Activated T-cell treated with anti-CD3 and anti-CD28 coated beads, Interleukin-2, amount 50 U/mL, for 48 hours (primary cell): ENCODE measurements at places on chromosomes 16 and 17.

- no peak for DNase-seq
Measured at GRCh38 chr16:74868501-74868900, 93.9 kb upstream of the FA2H start.

DNA sequence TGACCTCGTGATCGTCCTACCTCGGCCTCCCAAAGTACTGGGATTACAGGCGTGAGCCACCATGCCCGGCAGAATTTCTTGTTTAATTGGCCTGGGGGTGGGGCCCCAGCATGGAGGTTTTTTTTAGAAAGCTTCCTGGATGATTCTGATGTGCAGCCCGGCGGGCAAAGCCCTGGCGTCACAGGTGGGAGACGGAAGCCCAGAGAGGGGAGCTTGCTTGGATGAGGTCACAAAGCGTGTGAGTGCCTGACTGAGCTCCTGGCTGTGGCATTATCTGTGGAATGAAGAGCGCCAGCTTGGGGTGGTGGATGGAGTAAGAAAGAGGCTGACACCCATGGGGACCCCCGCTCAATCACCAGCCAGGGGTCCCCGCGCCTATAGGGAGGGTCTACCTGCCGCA is 4.1 kb downstream of the VASN start:
- no peak for DNase-seq

DNA sequence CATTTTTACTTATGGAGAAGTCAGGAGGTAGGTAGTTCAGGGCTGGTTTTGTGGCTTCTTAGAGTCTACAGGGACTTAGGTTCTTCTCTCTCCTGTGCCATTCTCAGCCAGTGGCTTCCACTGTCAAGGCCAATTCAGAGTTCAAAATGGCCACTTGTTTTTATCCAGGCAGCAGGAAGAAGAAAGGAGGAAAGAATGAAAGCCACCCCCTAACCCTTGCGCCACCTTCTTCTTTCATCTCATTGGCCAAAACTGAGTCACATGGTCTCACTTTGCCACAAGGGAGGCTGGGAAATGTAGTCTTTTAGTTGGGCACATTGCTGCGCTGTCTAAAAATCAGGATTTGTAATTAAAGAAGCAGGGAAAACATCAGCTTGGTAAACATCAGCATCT is 60.8 kb upstream of the MED9 start:
- DNase-seq, result peak; percentile 48

GRCh38 chr16:30082545-30083090 is 6.8 kb downstream of the PPP4C start:
- DNase-seq, result no peak

- no peak for DNase-seq
Measured at GRCh38 chr17:60887614-60888028, 210.0 kb downstream of the BCAS3 start.

DNA sequence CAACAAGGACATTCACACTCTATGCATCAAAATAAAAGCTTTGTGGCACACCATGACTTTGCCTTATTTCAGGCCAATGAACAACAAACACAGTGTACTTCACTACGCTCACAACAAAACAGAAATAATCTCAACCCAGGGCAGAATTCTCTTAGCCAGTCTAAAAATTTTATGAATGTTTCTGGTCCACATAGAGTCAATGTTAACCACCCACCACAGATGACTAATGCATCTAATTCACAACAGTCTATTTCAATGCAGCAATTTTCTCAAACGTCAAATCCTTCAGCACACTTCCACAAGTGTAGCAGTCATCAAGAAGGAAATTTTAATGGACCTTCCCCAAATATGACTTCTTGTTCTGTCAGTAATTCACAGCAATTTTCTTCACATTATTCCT is 101.7 kb downstream of the CHD9 start:
- DNase-seq, result no peak

DNA sequence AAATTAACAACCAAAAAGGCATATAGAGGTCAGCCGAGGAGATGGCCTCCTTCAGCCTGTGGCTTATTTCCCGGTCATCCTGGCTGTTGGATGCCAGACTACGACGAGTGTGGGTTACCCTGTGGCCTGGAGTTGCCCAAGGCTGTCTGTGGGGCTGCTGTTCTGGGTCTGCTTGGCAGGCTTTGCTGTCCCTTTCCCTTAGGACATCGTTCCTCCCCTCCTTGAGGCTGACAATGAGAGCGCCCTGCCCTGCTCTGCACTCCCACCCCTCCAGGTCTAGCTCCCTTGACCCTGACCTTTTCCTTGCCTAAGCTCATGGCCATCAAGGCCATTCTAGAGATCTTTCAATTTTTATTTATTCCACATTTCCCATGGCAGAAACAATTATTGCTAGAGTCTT is 1.9 kb upstream of the CBFB start:
- DNase-seq, result no peak

DNA sequence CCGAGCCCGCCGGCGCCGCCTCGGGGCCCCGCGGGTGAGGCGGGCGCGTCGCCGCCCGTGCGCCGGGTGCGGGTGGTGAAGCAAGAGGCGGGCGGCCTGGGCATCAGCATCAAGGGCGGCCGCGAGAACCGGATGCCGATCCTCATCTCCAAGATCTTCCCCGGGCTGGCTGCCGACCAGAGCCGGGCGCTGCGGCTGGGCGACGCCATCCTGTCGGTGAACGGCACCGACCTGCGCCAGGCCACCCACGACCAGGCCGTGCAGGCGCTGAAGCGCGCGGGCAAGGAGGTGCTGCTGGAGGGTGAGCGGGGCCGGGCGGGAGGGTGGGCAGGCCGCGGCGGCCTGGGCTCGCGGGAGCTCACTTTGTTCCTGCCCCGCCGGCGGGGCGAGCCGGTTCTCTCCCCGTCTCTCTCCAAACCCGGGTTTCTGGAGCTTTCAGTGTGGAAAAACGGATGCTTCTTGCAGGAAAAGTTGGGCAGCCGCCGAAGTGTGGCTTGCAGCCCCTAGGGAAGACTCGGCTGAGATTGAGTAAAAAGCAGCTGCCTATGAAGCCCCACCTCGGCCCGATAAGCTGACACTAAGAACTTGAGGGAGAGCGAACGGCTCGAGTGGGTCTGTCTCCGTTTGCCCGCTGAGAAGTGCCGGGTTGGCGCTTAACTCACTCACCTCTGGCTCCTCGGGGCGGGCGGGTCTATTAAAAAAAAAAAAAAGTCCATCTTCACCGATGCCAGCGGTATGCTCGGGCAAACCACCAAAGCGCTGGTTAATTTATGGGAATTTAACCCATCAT is 677 bp downstream of the SNTB2 start:
- peak; percentile 65 for DNase-seq

- no peak for DNase-seq
Measured at GRCh38 chr16:87466975-87467501, 25.8 kb downstream of the ZCCHC14 start.
